ENCODE measurements at places on chromosomes 3 and 15.

DNA sequence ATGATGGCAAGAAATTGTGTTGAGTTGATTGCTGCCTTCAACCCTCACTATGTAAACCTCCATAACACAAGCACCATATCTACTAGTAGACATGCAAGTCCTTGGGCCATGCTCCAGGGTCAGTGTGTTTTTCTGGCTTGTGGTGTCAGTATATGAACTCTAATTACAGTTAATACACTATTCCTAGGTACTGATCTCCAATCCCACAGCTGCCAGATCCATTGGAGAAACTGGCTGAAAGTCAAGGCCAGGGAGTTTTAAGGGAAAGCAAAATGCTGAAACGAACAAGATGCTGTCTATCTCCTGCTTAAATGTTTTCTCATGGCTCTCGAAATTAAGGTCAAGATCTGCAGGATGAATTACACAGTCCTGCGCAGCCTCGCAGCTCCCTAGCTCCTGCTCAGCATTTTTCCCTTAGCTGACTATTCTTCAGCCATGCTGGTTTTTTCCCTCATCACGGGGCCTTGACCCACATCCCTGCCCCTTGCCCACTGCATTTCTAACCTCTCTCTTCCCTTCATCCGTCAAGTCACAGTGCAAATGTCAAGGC, 425.0 kb upstream of the ADAMTS9 start:
- no peak for DNase-seq

DNA sequence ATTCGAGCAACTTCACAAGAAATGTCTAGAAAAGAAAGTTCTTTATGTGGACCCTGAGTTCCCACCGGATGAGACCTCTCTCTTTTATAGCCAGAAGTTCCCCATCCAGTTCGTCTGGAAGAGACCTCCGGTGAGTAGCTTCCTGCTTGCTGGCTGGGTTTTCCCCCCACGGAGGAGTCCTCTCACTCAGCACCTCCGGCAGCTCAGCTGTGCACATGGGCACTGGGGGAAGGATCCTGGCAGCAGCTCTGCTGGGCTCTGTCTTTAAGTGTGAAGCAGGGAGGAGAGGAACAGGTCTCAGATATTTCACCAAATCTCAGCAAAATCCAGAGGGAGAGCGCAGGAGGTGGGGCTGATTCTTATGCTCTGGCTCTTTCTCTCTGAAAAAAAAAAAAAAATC, 684 bp downstream of the CAPN3 start:
- no peak for DNase-seq

- DNase-seq: no peak
These were observed 17.3 kb upstream of the GPR156 start for GRCh38 chr3:120302361-120302760.

- peak; percentile 51 for DNase-seq
These were observed 725.5 kb upstream of the ARRDC4 start for GRCh38 chr15:97234851-97235610.

DNA sequence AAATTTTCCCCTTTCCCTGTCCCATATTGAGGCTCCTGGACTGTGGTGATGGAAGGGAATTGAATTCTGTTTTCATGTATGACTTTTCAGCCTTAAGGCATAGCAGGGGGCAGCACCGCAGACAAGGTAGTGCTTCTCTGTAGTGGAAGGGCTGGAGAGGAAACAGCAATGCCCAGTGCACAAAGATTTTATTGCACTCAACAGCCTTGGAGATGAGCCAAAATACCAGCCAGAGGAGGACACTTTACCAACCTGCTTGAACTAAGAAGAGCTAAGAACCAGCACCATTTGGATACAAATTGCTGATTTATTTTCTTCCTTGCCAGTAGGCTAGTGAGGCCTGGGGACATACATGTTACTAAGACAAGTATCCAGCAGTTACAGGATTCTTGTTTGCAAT, 98.7 kb downstream of the KCNMB2 start:
- DNase-seq: no peak

- peak; percentile 25 for DNase-seq
These were observed 7.4 kb upstream of the SEMA3B start for GRCh38 chr3:50261505-50261904.

DNA sequence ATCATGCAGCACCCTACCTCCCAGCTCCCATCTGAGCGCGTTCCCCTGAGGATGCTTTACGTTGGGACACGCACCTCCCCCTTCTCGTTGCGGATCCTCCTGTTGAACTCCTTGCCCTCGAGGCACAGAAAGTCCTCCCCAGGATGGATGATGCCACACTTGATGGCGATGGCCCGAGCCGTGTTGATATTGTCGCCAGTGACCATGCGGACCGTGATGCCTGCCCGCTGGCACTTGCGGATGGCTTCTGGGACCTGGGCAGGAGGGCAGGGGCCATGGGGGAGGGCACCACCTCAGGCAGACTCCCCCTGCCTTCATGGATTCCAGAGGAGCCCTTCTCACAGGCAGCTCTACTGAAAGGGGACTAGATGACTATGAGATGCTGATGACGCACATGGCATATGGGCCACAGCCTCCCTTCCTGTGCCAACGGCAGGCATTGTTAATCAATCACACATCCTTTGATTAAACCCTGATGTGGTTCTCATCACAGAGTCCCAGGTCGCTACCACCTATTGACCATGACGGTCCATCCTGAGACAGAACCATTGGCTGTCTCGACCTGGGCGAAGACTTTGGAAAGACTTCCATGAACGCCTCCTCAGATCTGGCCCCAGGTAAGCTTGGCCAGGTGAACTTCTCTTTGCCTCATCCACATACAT, 29.5 kb upstream of the SEC13 start:
- DNase-seq: no peak

GRCh38 chr15:22895465-22896190, 57.2 kb downstream of the NIPA2 start:
- DNase-seq: no peak

- peak; percentile 46 for DNase-seq
These were observed 552.8 kb downstream of the MAGI1 start for GRCh38 chr3:65485826-65486469.

DNA sequence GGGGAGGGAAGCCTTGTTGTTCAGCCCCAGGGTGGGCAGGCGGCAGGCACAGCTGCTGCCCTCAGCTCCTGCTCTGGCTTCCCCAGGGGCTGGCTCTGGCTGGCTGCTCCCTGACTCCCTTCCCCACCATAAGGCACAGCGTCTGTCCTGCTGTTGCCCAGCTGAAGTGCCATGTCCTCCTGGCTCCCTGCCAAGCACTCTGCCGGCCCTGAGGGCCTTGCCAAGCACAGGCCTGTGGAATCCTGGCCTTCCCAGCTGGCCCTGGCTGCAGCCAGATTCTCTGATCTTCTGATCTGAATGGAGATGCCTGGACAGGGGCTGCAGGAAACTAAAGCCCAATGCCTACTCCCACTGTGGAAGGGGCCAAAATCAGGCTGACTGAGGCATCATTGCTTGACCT, 1.1 kb downstream of the IQCF6 start:
- DNase-seq: peak; percentile 29

GRCh38 chr3:178421069-178421468, 115.2 kb upstream of the KCNMB2 start:
- no peak for DNase-seq

GRCh38 chr15:37086120-37086519, 14.2 kb downstream of the MEIS2 start:
- no peak for DNase-seq

DNA sequence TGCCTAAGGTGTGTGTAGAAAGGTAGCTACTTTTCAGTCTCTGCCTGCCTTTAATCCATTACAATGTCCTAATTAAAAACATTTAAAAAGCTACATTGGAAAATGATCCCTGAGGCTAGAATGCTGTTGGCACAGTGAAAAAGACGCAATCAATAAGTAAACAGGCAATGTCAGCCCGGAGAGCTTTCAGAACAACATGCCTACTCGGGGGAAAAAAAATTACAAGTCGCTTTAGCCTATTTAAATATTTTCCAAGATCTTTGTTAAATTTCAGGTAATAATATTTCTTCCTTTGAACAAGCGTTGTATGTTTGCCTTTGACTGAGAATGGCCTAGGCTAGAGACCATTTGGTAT, 46.6 kb upstream of the CD47 start:
- no peak for DNase-seq

GRCh38 chr3:37640636-37641375, 220.9 kb upstream of the CTDSPL start:
- no peak for DNase-seq

DNA sequence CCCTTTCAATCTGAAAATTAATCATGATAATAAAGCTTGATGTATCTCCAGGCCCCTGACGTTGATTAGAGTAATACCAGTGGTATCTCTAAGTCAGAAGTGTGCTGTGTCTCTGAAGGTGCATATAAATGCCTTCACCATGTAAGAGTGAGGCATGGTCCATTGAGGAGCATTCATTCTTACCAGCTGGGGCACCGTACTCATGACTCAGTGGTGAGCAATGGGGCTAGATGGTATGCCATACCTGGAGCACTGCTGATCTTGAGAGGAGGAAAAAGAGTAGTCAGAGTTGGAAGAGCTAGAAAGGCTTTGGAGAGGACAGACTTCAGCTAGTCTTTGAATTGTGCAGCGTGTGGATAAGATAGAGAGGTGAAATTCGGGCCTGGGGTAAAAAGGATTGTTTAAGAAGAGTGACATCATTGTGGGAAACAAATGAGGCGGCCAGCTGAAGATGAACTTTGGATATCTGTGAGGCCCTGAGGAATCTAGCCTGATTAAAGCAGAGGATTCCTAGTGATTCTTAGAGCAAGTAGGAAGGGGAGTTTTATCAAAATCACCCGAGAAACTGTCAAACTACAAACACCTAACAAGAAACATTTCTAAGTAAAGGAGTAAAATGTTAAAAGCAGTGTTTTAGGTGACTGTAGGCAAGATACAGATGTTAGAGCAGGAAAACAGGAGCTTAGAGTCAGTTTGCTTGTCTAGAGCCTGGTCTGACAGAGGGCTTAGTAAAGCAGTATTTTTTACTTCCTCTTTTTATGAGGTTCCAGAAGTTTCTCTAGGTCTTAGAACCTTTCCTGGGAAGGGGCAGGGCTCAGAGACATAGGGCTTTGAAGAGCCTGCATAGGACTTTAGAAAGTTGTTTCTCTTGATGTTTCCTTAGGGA, 13.6 kb downstream of the TMOD3 start:
- no peak for DNase-seq

DNA sequence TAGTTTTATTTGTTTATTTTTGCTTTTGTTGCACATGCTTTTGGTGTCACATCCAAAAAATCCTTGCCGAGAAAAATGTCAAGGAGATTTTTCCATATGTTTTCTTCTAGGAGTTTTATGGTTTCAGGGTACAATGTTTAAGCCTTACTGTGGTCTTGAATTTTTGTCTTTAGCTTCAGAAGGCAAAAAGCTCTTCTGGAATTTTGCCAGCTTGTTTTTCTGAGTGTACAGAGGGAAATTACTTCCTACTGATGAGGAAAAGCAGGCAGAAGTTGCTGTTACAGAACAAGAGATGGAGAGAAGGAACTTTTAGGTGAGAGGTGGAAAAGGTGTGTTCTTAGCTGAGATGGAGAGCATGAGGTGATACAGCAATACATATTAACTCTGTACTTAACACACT, 59.6 kb downstream of the UBE2E2 start:
- no peak for DNase-seq

DNA sequence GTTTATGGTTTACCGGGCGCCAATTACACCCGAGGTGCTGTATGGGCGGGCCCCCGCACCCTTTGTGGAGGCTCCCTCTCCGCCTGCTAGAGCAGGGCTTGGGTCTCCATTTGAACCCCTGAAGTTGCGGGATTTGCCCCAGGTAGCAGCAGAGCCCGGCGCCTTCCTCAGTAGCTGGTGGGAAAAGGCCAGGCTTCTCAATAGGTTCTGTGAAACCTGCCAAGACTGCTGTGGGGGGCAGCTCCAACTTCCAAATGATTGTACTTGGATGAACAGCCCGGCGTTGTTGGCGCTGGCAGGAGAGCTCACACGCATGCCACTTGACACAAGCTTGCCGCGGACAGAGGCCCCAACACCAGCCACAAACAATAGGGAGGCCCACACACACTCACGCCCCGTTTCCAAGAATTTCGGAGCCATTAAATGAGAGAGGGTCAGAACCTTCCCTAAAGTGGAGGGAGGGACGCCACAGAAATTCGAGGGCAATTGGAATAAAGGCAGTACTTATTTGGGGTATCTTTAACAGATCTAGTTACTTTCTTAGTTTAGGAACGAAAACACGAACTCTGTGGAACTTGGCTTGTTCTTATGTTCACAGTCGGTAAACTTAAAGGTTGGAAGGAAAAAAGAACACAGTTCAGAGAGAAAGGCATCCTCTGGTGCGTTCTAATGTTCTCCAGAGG, 1.4 kb downstream of the EPHB3 start:
- no peak for DNase-seq

- no peak for DNase-seq
These were observed 75.2 kb downstream of the CHSY1 start for GRCh38 chr15:101176625-101177024.

- no peak for DNase-seq
These were observed 597 bp downstream of the P2RY12 start for GRCh38 chr3:151383956-151384355.

DNA sequence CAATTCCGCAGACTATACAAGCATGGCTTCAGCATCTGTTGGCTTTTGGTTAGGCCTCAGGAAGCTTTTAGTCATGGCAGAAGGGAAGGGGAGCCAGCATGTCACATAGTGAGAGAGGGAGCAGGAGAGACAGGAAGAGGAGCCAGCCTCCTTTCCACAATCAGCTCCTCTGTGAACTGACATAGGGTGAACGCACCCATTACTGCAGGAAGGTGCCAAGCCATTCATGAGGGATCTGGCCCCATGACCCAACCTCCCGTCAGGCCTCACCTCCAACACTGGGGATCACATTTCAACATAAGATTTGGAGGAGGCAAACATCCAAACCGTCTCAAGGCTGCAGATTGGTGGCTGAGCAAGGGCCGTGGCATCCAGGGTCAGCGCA, 106.3 kb downstream of the LRRK1 start:
- no peak for DNase-seq

GRCh38 chr3:48567090-48567489, 3.5 kb upstream of the UCN2 start:
- DNase-seq: no peak

DNA sequence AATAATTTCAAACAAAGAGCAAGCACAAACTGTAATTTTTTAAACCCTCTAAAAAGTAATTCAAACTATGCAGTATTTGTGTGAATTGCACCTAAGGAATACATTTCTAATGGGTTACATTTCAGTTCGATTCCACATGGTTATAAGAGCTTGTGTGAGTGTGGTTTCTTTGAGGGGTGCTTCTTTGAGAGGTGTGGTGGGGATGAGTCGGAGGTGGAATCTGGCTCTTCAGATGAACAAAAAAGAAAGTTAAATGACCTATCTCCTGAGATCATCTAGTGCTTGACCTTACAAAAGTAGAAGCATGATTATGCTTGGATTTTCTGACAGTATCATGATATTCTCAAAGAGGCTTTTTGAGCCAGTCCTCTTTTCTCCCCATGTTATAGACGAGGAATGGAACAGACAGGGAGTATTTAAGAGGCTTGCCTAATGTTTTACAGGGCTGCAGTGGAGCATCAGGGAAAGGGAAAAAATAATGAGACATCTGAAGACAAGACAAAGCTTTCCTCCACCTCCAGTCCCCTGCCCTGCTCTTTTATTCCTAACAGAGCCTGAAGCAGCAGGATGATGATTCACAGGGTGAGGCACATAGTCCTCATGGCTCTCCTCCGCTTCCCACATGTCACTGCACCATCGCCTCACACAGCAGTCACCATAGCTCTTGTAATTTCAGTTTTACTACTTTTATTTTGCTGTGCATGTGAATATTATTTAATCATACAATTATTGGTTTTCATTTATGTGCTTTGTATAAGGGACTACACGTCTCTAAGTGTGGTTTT, 82.0 kb downstream of the LYSMD4 start:
- no peak for DNase-seq

- no peak for DNase-seq
These were observed 72.4 kb upstream of the MME start for GRCh38 chr3:155007729-155008128.

- no peak for DNase-seq
These were observed 53.5 kb downstream of the BSN start for GRCh38 chr3:49607796-49608195.
